ENCODE measurements at places on chromosomes 5 and 9.

DNA sequence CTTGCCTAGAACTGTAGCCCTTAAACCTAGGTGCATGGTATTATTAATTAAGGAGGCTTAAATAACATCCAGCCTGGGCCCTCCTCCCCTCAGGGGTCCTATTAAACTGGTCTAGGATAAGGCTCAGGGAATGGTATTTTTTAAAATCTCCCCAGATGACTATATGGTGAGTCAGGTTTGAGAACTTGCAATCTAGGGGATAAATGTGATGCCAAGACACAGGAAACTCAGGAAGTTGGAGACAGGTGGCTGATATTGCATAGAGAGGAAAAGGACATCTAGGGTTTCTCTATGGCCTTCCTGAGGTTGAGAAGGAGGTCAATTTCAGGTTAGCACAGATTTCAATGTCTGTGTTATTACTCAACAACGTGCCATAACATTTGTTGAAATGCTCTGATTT is 581.0 kb downstream of the TLE1 start:
- no peak overlapping the region for H3K27ac ChIP-seq
- no peaks in the 10 kb centered on the region for H3K36me3 ChIP-seq
- no peaks in the 10 kb centered on the region for H3K27me3 ChIP-seq
- no peaks in the 10 kb centered on the region for H3K4me1 ChIP-seq
- no peak overlapping the region for H3K4me3 ChIP-seq
- no peak for DNase-seq

GRCh38 chr5:165157219-165157618 is 1651.8 kb downstream of the MAT2B start:
- DNase-seq = no peak
- H3K27ac ChIP-seq = no peak overlapping the region
- H3K36me3 ChIP-seq = no peaks in the 10 kb centered on the region
- H3K4me3 ChIP-seq = no peak overlapping the region
- no peaks in the 10 kb centered on the region for H3K27me3 ChIP-seq
- H3K4me1 ChIP-seq = no peaks in the 10 kb centered on the region

DNA sequence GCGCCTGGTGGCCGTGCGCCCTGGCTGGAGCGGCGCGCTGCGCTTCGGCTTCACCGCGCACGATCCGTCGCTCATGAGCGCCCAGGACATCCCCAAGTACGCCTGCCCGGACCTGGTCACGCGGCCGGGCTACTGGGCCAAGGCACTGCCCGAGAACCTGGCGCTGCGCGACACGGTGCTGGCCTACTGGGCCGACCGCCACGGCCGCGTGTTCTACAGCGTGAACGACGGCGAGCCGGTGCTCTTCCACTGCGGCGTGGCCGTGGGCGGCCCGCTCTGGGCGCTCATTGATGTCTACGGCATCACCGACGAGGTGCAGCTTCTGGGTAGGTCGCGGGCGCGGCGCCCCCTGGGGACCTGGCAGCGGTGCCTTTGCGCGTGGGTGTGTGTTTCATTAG is 28.9 kb downstream of the NEURL1B start:
- H3K27me3 ChIP-seq = no peaks in the 10 kb centered on the region
- H3K4me3 ChIP-seq = no peak overlapping the region
- no peak for DNase-seq
- H3K36me3 ChIP-seq = no peaks in the 10 kb centered on the region

GRCh38 chr5:151042453-151043093 is 22.2 kb downstream of the GPX3 start:
- H3K4me1 ChIP-seq = peaks cover 5% of the 10 kb centered on the region
- no peak overlapping the region for H3K4me3 ChIP-seq
- H3K27ac ChIP-seq = no peak overlapping the region
- peaks cover 97% of the 10 kb centered on the region for H3K36me3 ChIP-seq

- no peak for DNase-seq
- H3K4me1 ChIP-seq = peaks cover 11% of the 10 kb centered on the region
These were observed 43.1 kb downstream of the ELL2 start for GRCh38 chr5:95918421-95919006.

GRCh38 chr9:3359778-3360177 is 166.0 kb downstream of the RFX3 start:
- no peaks in the 10 kb centered on the region for H3K27me3 ChIP-seq
- H3K4me1 ChIP-seq = peaks cover 7% of the 10 kb centered on the region
- no peak overlapping the region for H3K4me3 ChIP-seq
- H3K36me3 ChIP-seq = no peaks in the 10 kb centered on the region

- no peak overlapping the region for H3K27ac ChIP-seq
- DNase-seq = no peak
- H3K36me3 ChIP-seq = no peaks in the 10 kb centered on the region
- no peak overlapping the region for H3K4me3 ChIP-seq
These were observed 37.2 kb upstream of the S1PR3 start for GRCh38 chr9:88954066-88954465.

DNA sequence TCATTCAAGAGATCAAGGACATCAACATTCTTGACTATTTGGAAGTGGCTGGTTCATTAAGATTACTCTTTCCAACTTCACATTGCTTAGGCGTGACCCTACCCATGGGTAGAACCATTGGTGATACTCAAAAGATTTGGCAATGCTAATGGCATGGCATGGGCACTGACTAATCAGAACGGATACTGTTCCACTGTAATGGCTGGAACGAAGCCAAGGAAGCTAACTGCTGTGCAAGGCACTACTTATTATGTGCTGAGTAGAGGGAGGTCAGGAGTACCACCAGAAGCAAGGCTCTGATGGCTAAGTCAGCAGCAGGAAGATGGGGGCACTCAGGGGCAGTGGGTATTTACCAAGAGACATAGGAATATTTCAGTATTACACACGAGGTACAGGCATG is 31.9 kb downstream of the GNA14 start:
- H3K36me3 ChIP-seq = no peaks in the 10 kb centered on the region
- H3K4me3 ChIP-seq = no peak overlapping the region
- no peak overlapping the region for H3K27ac ChIP-seq
- H3K27me3 ChIP-seq = no peaks in the 10 kb centered on the region
- H3K4me1 ChIP-seq = no peaks in the 10 kb centered on the region

GRCh38 chr9:13480693-13481092 is 201.2 kb upstream of the MPDZ start:
- H3K4me1 ChIP-seq = no peaks in the 10 kb centered on the region
- DNase-seq = no peak
- no peaks in the 10 kb centered on the region for H3K27me3 ChIP-seq
- no peak overlapping the region for H3K4me3 ChIP-seq
- H3K36me3 ChIP-seq = no peaks in the 10 kb centered on the region
- H3K27ac ChIP-seq = no peak overlapping the region

DNA sequence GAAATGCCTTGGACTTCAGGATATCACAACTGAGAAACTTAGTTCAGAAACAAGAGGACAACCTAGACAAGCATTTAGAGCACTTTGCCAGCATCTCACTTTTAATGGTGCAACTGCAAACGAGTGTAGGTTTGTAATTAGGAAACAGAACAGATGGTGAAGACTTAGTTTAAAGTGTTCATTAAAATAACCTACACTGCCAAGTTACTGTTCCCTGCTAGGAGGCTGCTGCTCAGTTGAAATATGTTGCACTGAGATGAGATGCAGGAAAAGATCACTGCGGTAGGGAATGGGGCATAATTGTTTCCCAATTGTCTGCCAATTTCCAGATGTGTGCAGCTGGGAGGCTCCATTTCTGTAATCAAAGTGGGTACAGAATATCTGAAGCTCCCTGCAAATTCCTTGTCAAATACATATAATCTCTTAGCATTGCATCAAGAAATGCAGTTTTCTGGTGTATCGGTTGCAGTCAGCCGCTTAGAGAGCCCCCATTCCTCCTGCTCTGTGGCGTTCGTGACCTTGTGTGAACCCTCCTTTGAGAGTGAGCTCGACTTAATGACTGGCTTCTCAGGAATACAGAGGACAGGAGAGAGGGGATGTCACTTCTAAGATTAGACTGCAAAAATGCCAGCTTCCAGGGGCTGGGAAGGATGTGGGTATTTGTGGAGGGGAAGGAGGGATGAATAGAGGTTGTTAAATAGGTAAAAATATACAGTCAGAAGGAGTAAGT is 448.9 kb downstream of the MED10 start:
- no peak for DNase-seq
- peaks cover 6% of the 10 kb centered on the region for H3K27me3 ChIP-seq
- no peak overlapping the region for H3K4me3 ChIP-seq

DNA sequence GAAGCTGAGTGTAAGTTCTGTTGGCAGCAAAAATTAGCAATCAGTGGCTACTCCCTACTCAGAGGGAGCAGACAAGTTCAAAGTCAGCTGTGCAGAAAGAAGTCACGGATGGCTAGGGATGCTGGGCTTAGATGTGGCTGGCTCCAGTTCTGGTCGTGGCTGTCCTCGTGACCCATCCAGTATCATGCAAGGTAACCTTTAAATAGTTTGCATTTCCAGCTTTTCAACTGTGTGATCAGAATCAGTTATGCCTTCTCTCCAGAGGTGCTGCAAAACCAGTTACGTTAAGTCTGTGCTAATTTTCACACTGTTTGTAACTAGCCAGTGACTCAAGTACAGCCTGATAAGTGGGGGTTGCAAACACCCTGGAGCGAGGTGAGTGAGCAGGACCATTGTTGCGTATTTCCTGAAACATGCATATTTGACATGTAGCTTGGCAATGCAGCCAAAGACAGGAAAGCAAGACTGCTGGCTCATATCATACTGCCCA is 302.4 kb downstream of the ATPSCKMT start:
- H3K4me1 ChIP-seq = no peaks in the 10 kb centered on the region
- no peak for DNase-seq
- H3K4me3 ChIP-seq = no peak overlapping the region

DNA sequence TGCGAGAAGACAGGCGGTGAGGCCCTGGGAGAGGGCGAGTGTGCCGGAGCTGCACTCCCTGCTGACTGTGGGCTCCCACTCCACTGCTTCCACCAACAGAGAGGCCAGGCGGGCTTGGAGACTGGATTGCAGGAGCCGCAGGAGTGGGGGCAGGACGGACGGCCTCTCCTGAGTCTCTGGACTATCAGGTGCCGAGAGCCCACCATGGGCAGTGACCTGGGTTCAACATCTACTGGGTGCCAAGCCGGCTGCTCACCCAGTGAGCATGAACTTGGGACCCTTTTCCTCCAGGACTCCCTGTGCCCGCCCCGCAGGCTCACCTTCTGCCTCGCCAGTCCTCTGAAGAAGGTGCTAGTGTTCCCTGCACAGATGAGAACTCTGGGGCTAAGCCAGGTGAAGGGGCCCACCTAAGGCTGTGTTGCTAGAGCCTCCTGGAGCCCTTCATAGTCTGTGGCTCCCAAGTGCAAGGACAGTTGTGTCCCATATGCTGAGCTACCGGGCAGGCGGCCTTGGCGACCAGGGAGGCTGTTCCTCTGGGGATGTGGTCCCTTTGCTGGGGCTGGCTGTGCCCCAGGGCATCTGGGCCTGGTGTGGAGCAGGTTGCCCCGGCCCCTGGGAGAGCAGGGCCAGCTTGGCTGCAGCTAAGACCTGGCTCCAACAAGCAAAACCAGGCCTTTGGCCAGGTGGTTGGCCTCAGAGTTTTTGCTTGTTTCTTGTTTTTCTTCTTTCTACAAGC is 77.7 kb upstream of the PHYKPL start:
- peaks cover 16% of the 10 kb centered on the region for H3K27me3 ChIP-seq
- peaks cover 5% of the 10 kb centered on the region for H3K4me1 ChIP-seq
- no peak overlapping the region for H3K27ac ChIP-seq
- H3K36me3 ChIP-seq = no peaks in the 10 kb centered on the region

GRCh38 chr9:92655366-92655765 is 14.6 kb downstream of the IPPK start:
- DNase-seq = no peak
- peaks cover 35% of the 10 kb centered on the region for H3K36me3 ChIP-seq
- no peak overlapping the region for H3K27ac ChIP-seq
- H3K4me3 ChIP-seq = no peak overlapping the region
